MCF 10A (cell line): ENCODE measurements at places on chromosomes 5 and 9.

GRCh38 chr9:86721843-86722705 lies 225.2 kb downstream of the GAS1 start:
- peak; percentile 77 for DNase-seq

DNA sequence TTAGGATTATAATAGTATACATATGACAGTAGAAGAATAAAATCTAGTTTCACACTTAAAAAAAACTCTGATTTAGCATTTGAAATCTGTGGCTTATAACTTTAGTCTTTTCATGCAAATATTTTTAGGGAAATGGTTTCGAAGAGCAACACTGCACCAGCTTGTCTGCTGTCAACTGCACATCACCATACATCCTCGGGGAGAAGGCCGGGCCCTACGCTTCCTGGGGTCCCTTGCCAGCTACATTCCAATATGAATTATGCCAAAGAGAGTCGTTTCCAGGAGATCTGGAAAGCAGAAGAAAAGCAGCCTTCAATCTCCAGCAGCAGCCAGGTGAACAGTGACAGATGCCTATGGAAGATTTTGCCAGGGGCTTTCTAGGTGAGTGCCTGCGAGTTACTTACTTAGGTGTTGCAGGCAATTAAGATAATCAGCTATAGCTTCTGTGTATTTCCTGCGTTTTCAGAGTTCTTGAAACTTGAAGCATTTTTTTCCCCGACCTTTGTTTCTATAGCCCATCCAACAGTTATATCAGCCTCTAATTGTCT lies 166.8 kb downstream of the TRPM3 start:
- DNase-seq: no peak

DNA sequence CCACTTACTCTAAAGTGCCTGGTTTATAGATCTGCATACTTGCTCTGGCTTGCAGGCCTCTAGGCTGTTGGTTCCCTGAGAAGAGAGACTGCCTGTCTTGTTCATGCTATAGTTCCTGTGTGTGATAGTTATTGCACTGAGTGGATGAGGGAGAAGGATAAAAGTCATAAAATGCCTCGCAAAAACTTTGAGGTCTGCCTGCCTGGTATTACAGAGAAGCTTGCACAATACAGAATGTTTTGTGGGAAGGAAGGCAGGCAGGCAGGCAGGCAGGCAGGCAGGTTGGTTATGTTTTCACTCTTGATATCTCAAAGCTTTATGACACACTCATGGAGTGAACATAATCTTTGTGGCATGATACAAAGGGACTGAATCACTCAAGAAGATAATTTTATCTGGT lies 287.1 kb downstream of the SLIT3 start:
- DNase-seq: no peak

DNA sequence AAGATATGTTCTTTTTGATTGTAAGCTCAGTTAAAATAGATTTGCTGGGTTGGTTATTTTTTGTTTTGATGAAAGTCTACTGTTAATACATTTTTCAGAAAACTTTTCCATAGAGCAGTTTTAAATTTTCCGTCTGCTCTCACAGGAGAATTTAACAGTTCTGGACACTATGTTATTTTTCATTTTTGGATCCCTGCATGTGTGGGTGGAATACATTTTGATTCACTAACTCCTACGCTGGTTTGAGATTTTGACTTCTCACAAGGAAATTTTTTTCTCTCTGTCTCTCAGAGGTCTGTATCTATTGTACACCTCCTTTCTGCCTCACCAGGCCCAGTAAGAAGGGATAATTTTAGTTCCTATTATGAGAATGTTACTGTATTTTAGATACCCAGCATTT lies 502.4 kb downstream of the CDH10 start:
- no peak for DNase-seq

GRCh38 chr9:97630591-97630990 lies 2.6 kb downstream of the TSTD2 start:
- DNase-seq: no peak

GRCh38 chr5:132237141-132237540 lies 9.5 kb upstream of the P4HA2 start:
- DNase-seq: no peak
